ENCODE measurements at places on chromosomes 6 and 20. TPM values are rescaled to one million over a fixed set of nuclear protein-coding genes. Genes with fewer than 3 reads are reported as not detected.
A peak's percentile ranks its signal among the peaks of the same experiment; 100 is the strongest.

- DNase-seq = peak; percentile 31
Measured at GRCh38 chr6:142542704-142543233, 241.0 kb downstream of the ADGRG6 start.

TRIM10 gene
- total RNA-seq = not detected

- DNase-seq = no peak
Measured at GRCh38 chr6:90216072-90216977, 80.3 kb downstream of the BACH2 start.

- DNase-seq = no peak
Measured at GRCh38 chr6:136764517-136764993, 27.7 kb downstream of the MAP3K5 start.

- DNase-seq = no peak
Measured at GRCh38 chr20:45578231-45578630, 853 bp downstream of the WFDC8 start.
